Stimulated activated CD8-positive, alpha-beta memory T cell treated with anti-CD3 and anti-CD28 coated beads, Interleukin-15, amount 100 ng/mL, for 24 hours (primary cell): ENCODE measurements at places on chromosomes 12 and 14.

- DNase-seq = no peak
These were observed 299.4 kb downstream of the ADAMTS20 start for GRCh38 chr12:43252585-43252984.

DNA sequence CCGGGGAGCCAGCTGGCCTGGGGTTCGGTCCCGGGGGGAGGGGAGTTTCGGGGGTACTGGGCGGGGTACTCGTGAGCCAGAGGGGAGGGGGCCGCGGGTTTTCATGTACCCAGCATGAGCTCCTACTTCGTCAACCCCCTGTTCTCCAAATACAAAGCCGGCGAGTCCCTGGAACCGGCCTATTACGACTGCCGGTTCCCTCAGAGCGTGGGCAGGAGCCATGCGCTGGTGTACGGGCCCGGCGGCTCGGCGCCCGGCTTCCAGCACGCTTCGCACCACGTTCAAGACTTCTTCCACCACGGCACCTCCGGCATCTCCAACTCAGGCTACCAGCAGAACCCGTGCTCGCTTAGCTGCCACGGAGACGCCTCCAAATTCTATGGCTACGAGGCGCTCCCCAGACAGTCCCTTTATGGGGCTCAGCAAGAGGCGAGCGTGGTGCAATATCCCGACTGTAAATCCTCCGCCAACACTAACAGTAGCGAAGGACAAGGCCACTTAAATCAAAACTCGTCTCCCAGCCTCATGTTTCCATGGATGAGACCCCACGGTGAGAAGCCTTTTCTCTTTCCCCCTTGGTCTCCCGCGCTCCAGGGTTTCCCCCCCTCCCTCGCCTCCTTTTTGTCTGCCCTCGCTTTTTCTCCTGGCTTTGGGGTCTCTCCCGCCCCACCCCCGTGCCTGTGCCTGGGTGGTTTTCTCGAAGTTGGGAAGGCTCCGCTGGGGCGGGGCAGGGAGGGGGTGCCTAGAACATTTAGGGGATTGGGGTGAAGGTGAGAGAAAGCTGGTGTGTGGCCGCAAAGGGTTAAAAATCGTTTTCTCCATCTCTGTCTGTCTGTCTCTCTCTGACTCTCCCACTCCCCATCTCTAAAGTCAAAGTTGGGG is 627 bp downstream of the HOXC8 start:
- no peak for DNase-seq

GRCh38 chr12:88677464-88677863 is 97.2 kb upstream of the KITLG start:
- no peak for DNase-seq

- no peak for DNase-seq
These were observed 636.5 kb upstream of the TBX3 start for GRCh38 chr12:115320451-115320850.

- no peak for DNase-seq
These were observed 708 bp downstream of the FNTB start for GRCh38 chr14:64987438-64987767.

DNA sequence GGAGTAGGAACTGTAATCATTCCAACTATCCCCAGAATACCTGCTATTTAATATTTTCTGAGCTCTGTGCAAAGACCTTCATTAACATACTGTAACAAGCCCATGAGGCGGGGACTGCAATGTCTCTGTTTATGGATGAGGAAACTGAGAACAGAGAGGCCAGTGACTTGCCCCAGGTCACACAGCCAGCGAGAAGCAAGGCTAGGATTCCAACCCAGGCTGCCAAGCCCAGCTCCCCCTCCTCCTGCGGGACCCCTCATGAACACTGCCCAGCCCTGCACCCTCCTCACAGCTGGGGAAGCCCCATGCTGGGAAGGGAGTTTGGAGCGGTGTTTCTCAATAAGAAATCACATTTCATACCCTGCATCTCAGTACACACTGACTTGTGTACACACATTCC is 10.9 kb downstream of the HVCN1 start:
- DNase-seq = no peak

DNA sequence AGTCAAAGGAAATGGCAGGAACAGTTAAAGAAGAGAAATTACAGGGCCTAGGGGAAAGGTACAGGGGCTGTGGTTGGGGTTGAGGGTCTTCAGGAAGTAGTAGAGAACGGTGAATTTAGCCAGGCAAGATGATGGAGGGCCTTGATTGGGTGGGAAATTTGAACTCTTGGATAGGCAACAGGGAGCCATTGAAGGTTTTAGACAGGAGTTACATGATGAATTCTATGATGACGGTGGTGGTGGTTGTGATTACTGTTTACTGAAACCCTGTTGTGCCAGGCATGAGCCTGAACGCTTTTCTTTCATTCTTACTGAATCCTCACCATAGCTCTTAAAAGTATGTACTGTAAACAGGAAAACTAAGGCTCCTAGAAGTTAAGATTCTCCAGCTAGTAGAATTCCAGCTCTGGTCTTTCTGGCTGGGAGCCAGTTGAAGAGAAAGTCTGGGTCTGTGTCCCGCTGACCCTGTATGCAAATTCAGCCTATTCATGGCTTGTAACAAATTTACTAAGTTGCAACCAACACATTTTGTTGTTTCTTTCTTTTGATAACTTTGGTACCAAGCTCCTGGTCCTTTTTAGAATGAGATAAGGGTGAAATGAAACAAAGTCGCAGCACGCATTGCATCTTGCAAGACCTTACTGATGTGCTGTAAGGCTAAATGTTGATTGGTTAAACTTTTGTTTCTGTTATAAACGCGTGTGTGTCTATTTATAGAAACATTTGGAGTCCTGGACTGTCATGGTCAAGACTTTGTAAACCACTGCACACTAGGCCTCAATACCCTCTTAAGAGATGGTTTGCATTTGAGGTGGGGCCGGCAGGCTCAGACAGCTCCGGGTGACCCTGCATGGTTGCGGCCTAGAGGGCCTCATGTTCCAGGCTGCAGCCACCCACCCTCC is 6.0 kb downstream of the ORAI1 start:
- DNase-seq = no peak

GRCh38 chr12:45695035-45695434 is 34.5 kb upstream of the ARID2 start:
- no peak for DNase-seq

DNA sequence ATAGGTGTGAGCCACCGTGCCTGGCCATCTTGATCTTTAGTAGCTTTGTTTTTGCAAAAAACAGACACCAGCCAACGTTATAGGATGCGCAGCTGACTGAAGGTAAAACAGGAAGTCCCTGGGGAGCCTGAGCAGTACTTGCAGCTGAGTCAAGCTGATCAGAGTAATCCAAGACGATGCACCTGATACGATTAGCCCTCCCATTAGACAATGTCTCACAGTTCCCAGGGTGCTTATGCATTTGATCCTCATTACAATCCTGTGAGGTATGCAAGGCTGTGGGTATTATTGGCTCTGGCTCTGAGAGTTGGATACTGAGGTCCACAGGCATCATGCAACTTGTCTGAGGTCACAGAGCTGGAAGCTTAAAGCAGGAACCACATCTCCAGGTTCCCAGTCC is 8.1 kb downstream of the KRT18 start:
- no peak for DNase-seq

DNA sequence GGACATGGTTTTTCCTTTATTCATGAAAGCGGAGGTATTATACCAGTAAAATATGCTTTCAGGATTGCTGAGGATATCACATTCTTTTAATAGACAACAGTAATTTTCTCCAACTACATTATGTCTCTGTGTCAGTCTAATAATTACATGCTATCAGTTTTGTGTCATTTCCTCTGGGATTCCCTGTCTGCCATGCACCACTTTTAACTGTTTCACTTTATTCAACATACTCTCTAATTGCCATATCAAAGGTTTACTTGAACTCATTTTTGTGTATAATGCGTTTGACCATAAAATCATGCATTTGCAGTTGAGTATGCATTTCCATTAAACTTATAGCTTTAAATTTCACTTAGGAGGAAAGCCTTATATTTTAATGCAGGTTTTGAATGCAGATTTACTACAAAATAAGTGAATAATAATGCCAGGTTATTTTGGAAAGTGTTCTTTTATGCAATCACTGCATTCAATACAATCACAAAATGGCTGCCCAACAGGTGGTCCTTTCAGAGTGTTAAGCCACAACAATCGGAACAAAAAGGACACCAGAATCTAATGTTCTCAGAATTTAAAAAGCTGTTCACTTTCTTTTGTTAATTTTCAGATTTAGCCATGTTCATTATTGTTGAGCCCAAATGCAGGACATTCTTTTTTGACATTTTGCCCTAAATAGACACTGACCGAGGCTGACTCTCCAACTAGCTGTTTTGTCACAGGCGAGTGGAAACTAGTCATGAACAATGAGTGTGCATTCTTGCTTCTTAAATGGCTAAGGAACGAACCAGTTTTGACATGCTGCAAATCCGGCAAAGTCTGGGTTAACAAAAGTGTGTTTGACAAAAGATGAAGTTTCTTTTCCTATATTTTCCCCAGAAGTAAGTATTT is 40.9 kb downstream of the MBIP start:
- DNase-seq = no peak

DNA sequence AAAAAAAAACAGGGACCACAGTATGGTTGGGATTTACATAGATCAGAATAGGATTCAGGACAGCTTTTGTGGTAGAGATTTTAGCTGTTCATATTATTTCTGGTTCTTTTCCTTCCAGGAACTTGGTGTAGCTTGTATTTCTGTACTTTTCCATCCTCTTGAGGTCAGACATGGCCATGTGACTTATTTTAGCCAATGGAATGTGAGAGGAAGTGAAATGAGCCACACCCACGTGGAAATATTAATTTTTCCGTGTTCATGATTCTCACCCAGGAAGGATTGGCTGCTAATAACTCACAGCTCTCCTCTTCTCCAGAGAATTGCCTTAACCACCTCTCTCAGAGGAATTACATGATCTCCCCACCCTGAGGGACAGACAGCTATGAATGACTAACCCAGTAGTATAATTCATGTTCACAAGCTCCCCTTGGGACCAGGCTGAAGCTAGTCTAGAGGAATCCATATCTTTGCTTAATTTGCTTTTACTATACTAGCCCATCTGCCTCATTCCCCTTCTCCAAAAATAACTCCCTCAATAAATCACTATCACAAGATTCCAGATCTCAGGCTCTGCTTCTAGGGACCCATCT is 340.4 kb downstream of the NUAK1 start:
- DNase-seq = no peak

DNA sequence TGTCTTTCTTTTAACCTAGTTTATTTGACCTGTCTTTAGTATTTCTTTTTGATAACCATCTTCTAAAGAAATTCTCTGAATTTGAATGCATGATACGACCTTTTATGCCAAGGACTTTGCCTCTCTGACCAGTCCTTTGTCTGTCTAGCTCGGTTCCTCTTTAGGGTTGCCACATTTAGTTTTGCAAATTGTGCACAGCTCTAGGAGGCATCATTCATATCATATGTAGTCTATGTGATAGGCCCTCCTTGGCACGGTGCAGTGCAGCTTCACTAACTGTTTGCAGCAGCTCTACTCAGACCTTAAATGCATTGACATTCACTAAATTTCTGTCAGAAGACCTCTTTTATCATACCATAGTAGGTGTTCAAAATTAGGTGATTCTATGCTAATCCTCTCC is 75.6 kb downstream of the USP15 start:
- no peak for DNase-seq

GRCh38 chr14:76904740-76905569 is 78.7 kb downstream of the LRRC74A start:
- peak; percentile 53 for DNase-seq

GRCh38 chr12:123043536-123044001 is 63.1 kb downstream of the ARL6IP4 start:
- peak; percentile 36 for DNase-seq

- no peak for DNase-seq
These were observed 101.1 kb downstream of the B4GALNT3 start for GRCh38 chr12:560691-561390.

DNA sequence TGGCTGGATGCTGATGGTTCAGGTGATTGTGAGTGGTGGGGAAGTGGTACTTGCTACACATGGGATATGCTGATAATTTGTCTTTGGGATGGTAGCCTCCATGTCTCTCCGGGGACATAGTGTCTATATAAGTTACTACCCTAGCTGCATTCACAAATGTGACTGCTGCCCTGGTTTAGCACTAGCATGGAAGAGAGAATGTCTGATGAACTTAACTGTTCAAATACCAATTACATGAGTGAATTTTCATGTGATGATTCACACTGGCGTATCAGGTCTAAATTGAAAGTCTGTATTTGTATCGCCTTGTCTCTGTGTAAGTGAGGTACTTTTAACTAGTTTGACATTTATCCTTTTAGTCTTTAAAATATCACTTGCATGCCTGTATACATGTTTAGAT is 34.4 kb downstream of the ATF7IP start:
- DNase-seq = no peak

- DNase-seq = no peak
These were observed 97.0 kb downstream of the CEP83 start for GRCh38 chr12:94362653-94363052.

GRCh38 chr12:1915082-1915968 is 3.1 kb downstream of the CACNA2D4 start:
- no peak for DNase-seq

DNA sequence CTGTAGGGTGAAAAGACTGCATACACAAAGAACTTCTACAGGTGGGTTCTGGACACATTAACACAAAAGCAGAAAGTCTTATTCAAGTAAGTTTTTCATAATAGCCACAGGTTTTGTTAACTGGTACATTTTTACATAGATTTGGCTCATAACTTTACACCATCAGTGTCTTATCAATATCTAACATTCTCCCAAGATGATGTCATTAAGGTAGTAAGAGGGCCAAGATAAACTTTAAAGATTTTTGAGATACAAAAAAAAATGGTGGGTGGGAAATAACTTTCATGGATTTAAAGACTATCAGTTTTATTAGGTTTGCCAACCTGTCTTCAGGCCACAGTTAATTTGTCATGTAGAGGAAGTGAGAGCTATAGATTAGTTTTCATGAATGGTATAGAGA is 1.7 kb downstream of the SUPT16H start:
- no peak for DNase-seq

DNA sequence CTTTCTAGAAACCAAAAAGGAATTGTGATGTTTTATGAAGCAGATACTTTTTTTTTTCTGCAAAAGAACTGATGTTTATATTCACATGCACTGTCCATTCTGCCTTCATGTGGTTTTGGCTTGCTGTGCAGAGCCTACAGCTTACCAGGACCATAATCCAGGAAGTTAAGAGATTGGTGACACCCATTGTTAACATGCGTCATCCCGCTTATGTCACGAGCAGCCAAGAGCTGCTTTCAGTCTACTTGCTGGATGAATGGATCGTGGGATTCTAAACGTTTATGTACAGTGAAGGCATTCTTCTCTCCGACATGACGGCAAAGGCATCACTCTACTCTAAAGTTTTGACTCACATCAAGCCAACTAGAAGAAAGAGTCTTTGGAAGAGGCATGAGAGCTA is 76.6 kb downstream of the PAX9 start:
- no peak for DNase-seq

DNA sequence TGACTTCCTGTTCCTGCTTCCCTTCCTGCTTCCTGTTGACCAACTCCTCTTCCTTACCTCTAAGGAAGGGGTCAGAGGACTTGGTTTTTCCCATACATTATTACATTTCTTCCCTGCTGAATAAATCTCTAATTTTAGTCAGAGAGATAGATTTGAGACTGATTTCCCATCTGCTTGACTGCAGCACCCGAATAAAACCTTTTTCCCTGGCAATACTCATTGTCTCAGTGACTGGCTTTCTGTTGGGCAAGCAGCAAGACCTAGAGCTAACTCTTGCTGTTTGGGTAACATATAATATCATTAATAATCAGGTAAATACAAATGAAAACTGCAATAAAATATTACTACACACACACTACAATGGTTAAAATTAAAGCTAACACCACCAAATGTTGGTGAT is 132.2 kb downstream of the FSCB start:
- DNase-seq = no peak

- no peak for DNase-seq
These were observed 36.2 kb downstream of the FGD6 start for GRCh38 chr12:95181103-95181502.
